ENCODE measurements at places on chromosomes 5 and 9.

DNA sequence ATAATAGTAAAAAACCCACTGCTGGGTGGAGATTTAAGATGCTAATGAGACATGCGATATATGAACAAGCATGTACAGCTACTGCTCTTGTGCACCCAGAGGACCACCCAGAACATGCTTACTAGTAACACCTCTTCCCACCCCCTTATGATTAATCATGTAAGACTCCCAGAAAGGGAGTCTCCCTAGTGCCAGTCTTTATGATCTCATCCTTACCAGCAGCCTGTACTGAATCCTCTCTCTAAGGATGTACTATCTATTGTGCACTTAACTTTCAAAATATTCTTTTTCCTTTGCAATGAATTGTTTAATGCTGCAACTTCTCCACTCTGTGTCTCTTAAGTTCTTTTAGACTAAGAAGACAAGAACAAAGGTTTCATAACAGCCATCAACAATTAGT lies 9.1 kb upstream of the MAT2B start:
- DNase-seq = peak; percentile 43

DNA sequence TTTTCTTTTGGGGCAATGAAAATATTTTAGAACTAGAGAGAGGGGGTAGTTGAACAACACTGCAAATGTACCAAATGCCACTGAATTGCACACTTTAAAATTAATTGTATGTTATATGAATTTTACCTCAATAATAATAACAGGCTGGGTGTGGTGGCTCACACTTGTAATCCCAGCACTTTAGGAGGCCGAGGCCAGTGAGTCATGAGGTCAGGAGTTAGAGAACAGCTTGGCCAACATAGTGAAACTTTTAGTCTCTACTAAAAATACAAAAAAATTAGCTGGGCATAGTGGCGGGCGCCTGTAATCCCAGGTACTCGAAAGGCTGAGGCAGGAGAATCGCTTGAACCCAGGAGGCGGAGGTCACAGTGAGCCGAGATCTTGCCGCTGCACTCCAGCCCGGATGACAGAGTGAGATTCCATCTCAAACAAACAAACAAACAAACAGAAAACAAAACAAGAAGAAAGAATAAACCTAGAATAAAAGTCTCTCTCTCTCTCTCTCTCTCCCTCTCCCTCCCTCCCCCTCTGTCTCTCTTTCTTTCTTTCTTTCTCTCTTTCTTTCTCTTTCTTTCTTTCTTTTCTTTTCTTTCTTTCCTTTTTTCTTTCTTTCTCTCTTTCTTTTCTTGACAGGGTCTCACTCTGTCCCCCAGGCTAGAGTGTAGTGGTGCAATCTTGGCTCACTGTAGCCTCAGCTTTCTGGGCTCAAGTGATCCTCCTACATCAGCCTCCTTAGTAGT lies 91.1 kb downstream of the BASP1 start:
- no peak for DNase-seq

GRCh38 chr5:124789104-124789605 lies 42.7 kb upstream of the ZNF608 start:
- no peak for DNase-seq

DNA sequence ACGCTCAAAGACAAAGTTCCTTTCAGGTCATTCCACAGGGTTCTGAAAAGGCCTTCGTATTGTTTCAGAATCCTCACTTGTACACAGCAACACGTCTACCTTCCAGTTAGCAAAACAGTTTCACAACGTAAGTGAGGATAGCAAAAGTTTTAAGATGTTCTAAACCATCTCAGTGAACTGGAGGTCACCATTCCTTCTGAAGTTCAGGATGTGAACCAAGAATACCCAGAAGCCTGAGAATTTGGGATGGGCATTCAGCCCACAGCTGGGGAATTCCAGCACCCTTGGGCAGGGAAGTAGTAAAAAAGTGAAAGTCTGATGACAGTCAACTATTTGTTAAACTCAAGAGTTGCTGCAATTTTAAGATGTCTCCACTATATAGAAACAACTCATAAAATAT lies 224.5 kb downstream of the BNC2 start:
- no peak for DNase-seq

DNA sequence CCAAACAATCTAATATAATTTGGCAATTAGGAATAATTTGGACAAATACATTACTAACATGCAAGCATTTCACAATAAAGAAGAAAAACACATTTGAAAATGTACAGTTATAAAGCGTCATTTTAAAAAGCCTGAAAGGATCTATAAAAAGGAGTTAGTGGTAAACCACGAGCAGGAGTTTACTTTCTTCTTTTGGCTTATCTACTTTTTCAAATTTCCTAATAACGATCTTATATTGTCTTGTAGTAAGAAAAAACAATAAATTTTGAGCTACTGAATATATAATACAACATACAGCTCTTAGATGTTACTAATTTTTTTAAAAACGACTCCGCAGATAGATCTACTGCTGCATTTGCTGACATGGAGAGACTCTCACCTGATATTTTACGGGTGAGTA lies 79.9 kb downstream of the SMIM23 start:
- no peak for DNase-seq

GRCh38 chr5:157290981-157291711 lies 25.2 kb downstream of the CYFIP2 start:
- peak; percentile 94 for DNase-seq

- no peak for DNase-seq
Measured at GRCh38 chr5:53515988-53516387, 35.6 kb downstream of the FST start.

DNA sequence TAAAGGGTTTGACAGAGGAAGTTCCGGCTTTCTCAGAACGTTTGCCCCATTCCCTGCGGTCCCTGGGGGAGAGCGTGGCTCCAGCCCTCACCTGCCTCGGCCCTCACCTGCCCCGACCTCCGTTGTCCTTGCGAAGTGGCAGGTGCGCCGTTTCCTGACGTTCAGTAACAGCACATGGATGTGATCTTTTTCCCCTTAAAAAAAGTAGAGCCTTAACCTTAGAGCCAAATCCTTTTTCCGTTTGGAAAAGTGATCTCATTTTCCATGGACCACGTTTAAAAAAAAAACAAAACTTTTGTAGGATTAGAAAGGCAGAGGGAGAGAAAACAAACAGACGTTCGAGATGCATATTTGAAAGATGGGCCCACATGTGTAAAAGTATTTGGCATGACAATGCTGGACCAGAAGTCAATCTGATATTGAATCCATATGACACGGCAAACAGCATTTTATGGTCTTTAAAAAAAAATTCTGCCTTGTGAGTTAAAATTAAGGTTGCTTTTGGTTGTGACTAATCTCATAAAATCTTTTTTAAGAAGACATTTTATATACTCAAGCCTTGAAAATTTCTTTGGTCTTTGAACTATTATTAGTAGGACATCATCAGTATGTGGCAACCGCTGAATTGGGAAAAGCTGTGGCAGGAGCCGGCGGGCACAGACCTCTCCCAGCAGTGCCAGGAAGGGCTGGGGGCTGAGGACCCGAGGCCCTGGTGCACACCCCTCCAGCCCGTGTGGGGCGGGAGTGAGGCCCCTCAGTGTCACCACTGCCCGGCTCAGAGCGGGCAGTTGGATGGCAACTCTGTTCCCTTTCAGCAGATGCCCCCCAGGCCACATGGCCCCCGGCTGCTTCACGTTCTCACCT lies 42.5 kb upstream of the EXOC3 start:
- no peak for DNase-seq

- DNase-seq = no peak
Measured at GRCh38 chr5:133847886-133848285, 120.5 kb downstream of the C5orf15 start.

DNA sequence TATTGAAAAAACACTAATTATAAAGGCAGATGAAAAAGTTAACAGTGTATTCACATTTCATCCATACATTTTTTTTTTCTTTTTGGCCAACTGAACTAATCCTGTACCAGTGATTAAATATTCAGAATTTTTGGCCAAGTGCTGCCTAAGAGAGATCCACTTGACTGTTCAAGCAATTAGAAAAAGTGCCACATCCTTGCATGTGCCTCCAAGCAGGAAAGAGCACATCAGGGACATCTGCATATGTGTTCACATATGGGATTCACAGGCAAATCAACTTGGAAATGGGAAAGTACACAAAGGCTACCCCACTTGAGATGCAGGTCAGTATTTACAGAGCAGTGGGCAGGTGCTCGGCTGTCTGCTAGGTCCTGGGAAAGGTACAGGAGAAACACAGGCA lies 163.3 kb upstream of the LHFPL2 start:
- no peak for DNase-seq

- DNase-seq = peak; percentile 81
Measured at GRCh38 chr9:110029429-110029955, 178.5 kb downstream of the C9orf152 start.

- DNase-seq = no peak
Measured at GRCh38 chr5:14928661-14929060, 57.1 kb upstream of the ANKH start.
